Fibroblast of pulmonary artery (primary cell): ENCODE measurements at places on chromosomes 4 and X.

DNA sequence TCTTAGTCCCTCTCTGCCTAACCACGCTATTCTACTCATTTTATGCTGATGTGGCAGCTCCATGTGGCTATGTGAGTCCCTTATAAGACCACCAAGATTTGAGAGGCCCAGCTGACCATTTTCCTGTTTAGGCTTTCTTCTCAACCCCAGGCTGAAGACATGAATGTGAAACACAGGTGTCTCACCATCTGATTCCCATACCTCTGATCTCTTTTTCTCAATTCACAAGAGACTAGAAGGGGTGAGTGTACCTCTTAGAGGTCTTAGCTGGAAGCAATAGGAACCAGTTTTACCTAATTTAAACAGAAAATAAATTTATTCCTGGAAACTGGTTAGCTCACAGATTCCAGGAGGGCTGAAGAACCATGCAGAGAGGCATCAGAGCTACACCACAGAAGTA is 276.5 kb upstream of the FMR1 start:
- no peak for DNase-seq

GRCh38 chr4:106325800-106326199 is 9.4 kb downstream of the AIMP1 start:
- no peak for DNase-seq

GRCh38 chr4:60133375-60133774 is 1066.8 kb upstream of the ADGRL3 start:
- peak; percentile 10 for DNase-seq

GRCh38 chr4:73066445-73066844 is 3.1 kb downstream of the COX18 start:
- no peak for DNase-seq

GRCh38 chrX:101203761-101204351 is 15.7 kb upstream of the DRP2 start:
- DNase-seq, result no peak

DNA sequence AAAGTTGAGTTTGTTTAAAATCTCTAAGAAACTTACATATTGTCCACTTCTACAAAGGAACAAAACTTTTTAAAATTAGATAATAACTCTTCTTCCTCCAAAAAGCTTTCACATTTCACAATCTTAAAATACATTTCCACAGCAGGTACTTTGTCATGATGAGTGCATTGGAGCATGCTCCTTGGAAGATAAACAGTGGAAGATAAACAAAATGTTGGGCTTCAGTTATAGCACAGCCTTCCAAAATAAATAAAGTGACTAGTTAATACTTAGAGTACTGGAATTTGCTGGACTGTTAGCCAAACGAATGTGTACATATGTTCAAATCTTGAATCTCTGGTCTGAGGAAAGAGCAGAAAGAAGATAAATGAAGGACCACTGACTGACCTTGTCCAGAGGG is 54.9 kb upstream of the PDE5A start:
- DNase-seq, result peak; percentile 41

DNA sequence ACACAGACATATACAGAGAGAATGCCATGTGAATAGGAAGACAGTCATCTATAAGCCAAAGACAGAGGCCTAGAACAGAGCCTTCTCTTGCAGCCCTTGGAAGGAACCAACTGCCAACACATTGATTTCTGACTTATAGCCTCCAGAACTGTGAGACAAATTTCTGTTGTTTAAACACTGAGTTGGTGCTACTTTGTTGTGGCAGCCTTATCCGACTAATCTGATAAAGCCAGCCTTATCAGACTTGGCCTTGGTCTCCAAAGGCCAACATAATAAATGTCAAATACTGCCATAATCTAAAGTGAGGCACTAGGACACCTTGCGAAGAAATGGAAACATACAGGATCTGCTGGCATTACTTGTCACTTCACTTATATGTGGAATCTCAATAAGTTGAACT is 24.3 kb upstream of the PRDX4 start:
- no peak for DNase-seq

GRCh38 chrX:63884821-63885790 is 100.1 kb upstream of the ARHGEF9 start:
- no peak for DNase-seq

DNA sequence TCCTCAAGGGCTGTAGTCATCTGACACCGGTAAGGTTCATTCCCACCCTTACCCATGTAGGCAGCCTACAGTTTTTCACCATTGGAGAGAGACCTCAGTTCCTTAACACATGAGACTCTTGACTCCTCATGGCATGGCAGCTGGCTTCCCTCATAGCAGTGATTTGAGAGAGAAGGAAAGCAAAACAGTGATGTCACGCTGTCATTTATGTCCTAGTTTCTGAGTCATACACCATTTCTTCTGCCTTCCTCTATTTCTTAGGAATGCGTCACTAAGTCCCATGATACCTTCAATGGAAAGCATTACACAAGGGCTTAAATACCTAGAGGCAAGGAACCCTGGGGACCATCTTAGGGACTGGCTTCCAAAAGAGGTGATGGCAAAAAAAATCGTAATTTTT is 226.1 kb downstream of the SPCS3 start:
- DNase-seq, result peak; percentile 38
